ENCODE measurements at places on chromosomes 1 and 21.

- DNase-seq = no peak
Observed at GRCh38 chr1:99539131-99539530, 106.8 kb upstream of the PALMD start.

DNA sequence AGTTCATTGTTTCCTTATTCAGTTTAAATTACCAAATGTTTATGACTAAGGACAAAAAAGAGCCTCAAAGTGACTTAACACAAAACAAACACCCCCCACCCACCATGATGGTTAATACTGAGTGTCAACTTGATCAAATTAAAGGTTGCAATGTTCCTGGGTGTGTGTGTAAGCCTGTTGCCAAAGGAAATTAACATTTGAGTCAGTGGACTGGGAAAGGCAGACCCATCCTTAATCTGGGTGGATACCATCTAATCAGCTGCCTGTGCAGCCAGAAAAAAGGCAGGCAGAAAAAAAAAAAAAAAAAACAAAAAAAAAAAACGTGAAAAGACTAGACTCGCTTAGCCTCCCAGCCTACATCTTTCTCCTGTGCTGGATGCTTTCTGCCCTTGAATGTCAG is 543.4 kb downstream of the NEGR1 start:
- no peak for DNase-seq

- no peak for DNase-seq
Observed at GRCh38 chr1:100178091-100178490, at the start of gene LRRC39. TSS of gene LRRC39 (minus strand) at chr1:100178256. CDS start at chr1:100168516, 9,740 bp downstream.

DNA sequence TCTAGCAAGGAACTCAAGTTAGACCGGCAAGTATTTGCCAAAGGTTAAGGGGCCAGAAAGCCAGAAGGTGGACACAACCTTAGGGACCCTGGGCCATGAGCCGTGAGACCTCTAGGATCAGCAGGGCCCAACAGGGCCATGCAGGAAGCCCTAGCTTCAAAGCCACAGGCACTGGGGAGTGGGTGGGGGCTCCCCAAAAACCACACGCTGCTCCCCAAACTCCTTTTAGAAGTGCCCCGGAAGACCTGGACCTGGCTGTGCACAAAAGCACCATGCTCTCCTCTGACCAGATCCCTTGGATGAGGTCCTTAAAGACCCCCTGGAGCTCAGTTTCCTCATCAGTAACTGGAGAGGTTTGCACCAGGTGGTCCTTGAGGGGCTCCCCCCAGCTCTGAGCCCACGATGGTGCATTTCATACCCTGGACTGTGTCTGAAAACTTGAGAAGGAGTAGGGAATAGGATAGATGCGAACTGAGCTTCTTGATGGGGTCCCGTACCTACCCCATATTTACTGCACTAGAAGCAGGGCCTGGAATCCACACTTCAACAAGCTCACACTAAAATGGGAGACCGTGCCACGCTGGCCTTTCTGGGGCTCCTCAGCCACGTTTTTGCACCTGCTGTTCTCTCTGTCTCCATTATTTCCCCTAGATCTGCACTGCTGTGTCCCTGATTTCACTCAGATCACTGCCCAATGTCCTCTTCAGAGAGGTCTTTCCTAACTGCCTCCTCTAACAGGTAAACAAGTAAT is 40.6 kb upstream of the LBR start:
- no peak for DNase-seq

DNA sequence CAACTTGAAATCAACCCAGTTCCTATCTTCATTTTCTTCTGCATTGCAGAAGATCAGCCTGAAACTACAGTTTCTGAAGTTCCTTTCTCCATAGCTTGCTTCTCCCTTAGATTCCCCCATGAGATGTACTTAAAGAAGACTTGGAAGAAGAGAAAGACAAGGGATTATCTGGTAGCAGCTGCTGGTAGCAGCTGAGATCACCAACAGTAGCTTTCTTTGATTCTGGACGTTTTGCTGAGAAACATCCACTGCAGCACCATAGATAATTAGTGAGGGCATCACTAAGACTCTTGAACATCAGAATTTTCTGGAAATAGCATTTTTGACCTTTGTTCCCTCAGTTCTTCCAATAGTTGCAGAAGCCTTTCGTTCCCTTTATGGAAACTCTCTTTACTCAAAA is 465 bp upstream of the CFHR3 start:
- no peak for DNase-seq

DNA sequence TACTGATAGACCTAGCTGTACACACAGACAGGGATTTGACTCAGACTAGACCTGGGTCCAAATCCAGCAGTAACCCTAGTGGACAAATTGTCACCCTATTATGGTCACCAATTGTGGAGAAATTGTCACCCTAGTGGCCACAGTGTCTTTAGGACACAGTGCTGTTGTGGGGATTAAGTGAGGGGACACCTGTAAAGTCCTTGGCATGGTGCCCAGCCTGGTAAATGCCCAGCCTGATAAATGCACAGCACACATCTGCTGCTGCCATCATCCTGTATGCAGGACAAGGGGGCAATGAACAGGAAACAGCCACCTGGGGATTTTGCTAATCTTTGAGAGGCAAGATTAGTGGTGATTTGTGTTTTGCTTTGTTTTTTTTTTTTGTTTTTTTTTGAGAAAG is 2.3 kb downstream of the TMEM61 start:
- no peak for DNase-seq
